NCI-H510A treated with DMSO at 0.1 percent for 48 hours (cell line): ENCODE measurements at places on chromosomes 3 and 15.

GRCh38 chr3:11230125-11230524 lies 42.1 kb upstream of the ATG7 start:
- no peak for DNase-seq

- no peak for DNase-seq
Observed at GRCh38 chr3:152096280-152096906, 172.3 kb upstream of the MBNL1 start.

GRCh38 chr15:31409171-31409570 lies 82.5 kb downstream of the KLF13 start:
- DNase-seq, result no peak

- DNase-seq, result no peak
Observed at GRCh38 chr3:141335531-141336061, 32.7 kb upstream of the ZBTB38 start.

GRCh38 chr15:100612539-100612938 lies 10.2 kb downstream of the ASB7 start:
- DNase-seq, result no peak

DNA sequence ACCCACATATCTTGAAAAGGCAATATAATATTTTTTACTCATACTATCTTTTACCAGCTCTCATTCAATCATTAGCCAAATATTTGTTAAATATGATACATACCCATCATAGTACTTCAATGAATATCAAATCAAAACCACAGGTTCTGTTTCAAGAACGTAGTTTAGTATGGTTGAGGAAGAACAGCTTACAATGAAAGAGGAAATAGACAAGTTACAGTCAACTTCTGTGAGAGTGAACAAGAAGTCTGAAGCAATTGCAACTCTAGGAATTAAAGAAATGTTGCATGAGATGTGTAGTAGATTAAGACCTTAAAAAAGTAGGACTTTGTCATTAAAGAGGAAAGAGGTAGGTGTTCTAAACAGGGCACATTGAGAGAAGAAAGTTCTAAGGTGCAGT lies 9.3 kb downstream of the BCHE start:
- no peak for DNase-seq

DNA sequence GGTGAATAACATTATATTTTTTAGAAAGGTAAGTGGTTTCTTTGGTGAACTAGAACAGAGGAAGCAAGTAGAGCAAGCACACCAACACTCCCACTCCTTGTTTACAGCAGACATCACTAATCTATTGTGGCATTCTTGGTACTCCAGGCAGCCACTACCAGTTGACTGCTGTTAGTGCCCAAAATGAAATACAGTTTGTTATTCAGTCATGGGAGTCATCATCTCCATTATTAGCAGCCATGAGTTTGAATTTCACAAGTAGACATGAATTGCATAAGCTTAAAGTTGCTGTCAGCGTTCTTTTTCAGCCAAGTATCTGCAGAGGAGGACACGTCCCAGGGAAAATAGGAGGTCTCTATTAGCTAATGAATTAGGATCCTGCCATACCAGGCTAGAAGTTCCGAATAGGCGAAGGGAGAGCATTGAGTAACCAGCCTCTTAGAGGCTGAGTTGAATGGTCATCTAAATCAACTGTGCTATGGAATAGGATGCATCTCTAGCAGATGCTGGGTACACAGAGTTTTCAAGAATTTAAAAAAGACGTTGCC lies 252.7 kb upstream of the ICE2 start:
- no peak for DNase-seq
